ENCODE measurements at places on chromosomes 7 and 10.

GRCh38 chr7:16940776-16941175 is 59.0 kb upstream of the AGR3 start:
- DNase-seq: no peak

- DNase-seq: no peak
Measured at GRCh38 chr7:27103489-27104226, 1.2 kb upstream of the HOXA2 start.

DNA sequence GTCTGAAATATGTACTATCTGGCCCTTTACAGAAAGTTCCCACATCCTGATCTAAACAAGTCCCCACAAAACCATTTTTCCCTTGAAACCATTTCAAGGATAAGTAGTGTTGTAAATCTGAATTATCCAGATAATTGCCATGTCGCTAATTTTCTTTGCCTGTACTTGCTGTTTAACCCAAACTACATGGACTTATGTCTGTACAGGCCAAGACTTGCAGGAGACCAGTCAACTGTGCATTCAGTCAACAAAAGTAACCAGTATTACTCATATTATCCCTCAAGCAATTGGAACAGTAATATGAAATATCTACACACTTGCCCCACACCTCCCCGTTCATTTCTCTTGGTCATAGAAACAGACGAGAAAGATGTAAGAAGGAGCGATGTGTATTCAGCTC is 347.8 kb upstream of the NFE2L3 start:
- no peak for DNase-seq

- no peak for DNase-seq
Measured at GRCh38 chr10:43688348-43688892, 39.7 kb upstream of the ZNF32 start.

GRCh38 chr10:85448716-85449115 is 917.9 kb downstream of the GRID1 start:
- DNase-seq: no peak

DNA sequence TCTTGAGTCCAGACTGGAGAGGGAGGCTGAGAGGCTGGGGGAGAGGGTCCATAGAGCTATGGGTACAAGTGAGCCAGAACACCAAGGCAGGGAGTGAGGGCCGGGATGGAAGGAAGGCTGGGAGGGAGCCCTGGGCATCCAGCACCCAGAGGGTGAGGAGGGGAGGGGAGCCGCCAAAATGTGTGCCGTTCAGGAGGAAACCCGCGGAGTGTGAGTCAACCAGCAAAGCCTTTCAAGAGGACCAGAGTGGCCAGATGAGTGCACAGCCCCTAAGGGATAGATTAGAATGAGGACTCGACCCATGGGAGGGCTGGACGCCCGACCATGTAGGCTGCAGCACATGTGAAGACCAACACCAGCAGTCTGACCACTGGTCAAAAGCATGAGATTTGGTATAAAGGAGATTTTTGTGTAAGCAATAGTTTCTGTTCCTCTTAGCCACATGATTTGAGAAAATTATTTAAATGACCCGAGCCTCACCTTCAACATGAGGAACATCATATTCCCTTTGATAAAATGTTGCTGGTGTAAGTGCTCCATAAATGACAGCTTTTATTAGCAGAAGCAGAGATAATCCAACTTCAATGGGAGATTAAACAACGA is 179.7 kb upstream of the GRB10 start:
- no peak for DNase-seq

GRCh38 chr10:35056686-35057085 is 33.5 kb downstream of the CUL2 start:
- no peak for DNase-seq

DNA sequence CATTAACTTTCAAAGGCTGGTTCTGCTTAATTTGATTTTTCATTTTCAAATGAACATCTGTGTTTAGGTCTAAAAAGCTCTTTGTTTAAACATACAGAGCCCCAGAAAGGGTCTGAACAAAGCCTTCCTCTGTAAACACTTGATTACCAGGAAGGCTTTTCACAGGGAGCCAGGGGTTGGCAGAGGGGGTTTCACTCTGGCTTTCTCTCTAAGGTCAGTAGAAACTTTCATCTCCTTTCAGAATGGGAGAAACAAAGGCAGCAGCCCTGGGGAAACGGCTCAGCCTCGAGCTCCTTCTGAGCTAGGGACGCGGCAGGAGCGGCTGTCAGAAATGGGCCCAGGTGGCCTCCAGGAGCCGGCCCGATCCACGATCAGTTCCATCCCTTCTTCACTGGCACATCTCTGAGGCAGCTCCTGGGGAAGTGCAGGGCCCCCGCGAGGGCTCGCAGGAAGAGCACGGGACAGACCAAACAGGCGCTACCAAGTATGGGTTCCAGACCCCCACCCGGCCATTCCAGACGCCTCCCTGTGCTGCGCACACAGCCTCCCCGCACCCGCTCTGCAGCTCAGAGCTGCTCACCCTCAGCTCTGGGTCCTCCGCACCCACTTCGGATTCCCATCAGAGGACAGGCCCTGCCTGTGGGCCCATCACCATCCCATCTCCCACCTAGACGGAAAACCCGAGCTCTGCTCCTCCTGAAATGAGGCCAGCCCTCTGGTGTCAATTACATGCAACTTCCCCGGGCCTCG is 124.1 kb downstream of the MAD1L1 start:
- no peak for DNase-seq

DNA sequence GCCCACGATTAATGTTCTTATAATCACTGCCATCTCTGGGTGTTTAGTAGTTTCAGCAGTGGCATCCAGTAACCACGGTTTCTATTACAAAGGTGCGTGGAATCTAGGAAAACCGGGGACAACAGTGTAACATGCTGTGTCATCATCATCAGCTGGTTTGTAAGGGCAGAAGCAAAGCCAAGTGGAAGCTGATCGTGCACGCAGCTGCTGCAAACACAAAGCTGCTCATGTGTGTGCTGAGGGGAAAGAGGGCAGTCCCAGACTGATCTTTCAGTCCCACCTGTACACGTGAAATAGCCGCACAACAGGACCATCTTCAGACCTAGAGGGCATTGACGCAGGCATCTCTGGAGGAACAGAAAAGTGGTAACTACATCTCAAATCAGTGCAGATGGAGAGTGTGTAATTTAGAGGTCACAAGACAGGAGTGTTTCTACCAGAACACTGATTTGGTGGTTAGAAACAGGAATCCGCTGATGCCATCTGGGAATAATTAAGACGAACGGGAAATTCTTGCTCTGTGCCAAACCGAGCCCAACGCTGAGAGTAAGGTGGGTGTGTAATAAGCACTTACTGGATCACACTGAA is 13.4 kb downstream of the ANKRD16 start:
- no peak for DNase-seq

Measured in GM12891 (cell line).